ENCODE measurements at places on chromosomes 4 and X. TPM values are rescaled to one million over a fixed set of nuclear protein-coding genes. Genes with fewer than 3 reads are reported as not detected.

DNA sequence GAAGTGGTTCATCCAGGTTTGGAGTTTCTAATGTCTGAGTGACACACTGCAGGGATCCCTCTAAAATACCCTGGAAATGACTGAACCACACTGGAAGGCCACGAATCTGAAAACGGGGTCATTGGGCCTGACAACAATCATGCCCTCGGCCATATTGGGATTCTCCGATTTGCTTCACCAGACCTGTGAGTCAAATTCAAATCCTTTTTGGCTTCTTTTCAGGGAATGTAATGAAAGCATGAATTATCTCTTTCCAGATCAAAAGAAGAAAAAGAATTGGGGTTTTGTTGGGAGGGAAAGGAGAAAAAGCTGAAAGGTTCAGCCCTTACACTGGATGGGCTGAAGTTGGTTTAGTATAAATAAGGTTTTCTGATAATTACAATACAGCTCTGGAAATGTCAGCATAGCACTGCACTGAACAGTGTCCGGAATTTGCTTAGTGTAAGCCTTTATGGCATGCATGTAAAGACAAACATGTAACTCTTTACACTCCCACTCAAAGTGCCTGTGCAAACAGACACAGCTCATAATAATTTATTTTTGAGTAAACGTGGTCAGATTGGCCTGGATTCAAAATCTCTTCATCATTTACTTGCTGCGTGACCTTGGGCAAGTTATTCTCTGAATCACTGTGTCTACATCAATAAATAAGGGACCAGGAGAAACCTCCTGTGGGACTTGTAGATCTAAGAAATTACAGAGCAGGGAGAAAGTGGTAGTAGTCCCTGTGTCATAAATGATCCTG, 21.4 kb downstream of the CT47C1 start:
- H3K27ac ChIP-seq = no peak overlapping the region
- H3K4me3 ChIP-seq = no peak overlapping the region
- H3K27me3 ChIP-seq = no peaks in the 10 kb centered on the region
- H3K36me3 ChIP-seq = no peaks in the 10 kb centered on the region
- DNase-seq = no peak

DNA sequence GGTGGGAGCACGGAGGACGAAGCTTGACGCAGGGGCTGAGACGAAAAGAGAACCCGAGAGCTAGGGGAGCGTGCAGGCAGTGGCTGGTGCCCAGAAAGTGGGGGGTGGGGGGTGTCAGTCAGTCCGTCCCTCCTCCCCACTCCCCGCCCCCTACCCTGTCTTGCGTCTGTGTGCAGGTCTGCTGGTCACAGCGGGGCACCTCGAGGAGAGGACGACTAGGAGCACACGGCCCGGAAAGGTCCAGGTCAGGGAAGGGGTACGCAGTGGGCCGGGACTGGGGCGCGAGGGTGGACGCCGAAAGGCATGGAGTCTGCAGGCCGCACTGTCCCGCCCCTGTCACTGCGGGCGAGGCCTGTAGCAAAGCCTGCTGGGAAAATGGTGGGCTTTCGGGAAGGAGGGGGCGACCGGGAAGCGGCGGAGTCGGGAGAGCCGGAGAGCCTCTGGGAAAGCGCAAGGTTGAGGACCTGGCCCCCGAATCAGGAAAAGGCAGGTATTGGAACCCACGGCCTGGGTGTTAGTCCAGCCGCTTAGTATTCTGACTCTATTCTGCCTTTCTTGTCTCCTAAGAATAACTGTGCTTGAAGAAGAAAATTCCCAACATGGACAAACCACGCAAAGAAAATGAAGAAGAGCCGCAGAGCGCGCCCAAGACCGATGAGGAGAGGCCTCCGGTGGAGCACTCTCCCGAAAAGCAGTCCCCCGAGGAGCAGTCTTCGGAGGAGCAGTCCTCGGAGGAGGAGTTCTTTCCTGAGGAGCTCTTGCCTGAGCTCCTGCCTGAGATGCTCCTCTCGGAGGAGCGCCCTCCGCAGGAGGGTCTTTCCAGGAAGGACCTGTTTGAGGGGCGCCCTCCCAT, 769 bp downstream of the TCEAL1 start:
- peak; percentile 71 for DNase-seq
- peak overlapping the region; percentile 84 for H3K27ac ChIP-seq
- no peaks in the 10 kb centered on the region for H3K36me3 ChIP-seq
- H3K27me3 ChIP-seq = no peaks in the 10 kb centered on the region
- H3K4me1 ChIP-seq = no peaks in the 10 kb centered on the region

GRCh38 chrX:22800360-22800759, 199.4 kb upstream of the DDX53 start:
- H3K27me3 ChIP-seq = no peaks in the 10 kb centered on the region
- no peak for DNase-seq

- no peak for DNase-seq
- no peaks in the 10 kb centered on the region for H3K36me3 ChIP-seq
- H3K4me1 ChIP-seq = no peaks in the 10 kb centered on the region
- no peak overlapping the region for H3K4me3 ChIP-seq
- H3K27me3 ChIP-seq = peaks cover 2% of the 10 kb centered on the region
Observed at GRCh38 chr4:183857040-183857439, 48.1 kb upstream of the STOX2 start.

GRCh38 chr4:156754832-156755570, 216.6 kb downstream of the PDGFC start:
- no peak overlapping the region for H3K4me3 ChIP-seq
- H3K36me3 ChIP-seq = no peaks in the 10 kb centered on the region
- H3K27ac ChIP-seq = no peak overlapping the region
- no peak for DNase-seq

DNA sequence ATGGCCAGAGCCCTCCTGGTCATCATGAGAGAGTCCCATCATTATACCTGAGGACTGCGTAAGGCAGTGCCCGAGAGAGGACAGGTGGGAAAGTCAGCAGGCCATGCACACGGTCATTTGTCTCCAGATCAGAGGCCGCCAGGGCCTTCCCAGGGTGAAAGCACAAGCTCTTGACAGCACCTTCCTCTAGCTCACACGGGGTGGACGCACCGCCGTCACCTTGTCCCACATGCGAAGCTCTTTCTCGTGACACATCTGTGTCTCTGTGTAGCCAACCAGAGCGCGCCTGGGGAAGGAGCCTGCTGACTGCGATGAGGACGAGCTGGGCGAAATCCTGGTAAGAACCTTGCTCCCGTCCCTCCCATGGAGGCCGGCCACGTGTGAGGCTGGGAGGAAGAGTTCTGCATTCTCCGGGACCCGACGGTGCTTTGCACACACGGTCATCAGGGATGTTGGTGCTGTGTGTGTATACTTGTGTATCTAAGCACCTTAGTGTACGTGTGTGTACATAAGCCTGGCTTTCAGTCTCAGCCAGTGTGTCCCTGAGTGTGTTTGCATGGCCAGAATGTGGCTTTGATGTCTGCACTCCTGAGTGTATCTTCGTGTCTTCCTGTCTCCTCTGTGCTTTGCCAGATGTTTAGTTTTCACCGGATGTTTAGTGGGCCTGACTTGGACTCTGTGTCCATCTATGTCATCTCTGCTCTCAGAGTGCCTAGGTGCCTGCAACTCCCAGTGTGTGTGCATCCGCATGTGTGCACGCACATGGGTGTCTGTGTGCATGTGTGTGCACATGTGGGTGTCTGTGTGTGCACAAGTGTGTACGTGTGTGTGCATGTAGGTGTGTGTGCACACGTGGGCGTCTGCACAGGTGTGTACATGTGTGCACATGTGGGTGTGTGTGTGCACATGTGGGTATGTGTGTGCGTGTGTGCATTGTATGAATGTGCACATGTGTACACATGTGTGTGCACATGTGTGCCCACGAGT, 15.1 kb downstream of the ATP5ME start:
- H3K36me3 ChIP-seq = no peaks in the 10 kb centered on the region
- no peak overlapping the region for H3K27ac ChIP-seq
- no peak overlapping the region for H3K4me3 ChIP-seq
- H3K4me1 ChIP-seq = no peaks in the 10 kb centered on the region
- DNase-seq = no peak

- no peaks in the 10 kb centered on the region for H3K36me3 ChIP-seq
- H3K4me1 ChIP-seq = peaks cover 3% of the 10 kb centered on the region
- H3K4me3 ChIP-seq = no peak overlapping the region
- H3K27me3 ChIP-seq = no peaks in the 10 kb centered on the region
- peak overlapping the region; percentile 55 for H3K27ac ChIP-seq
- peak; percentile 12 for DNase-seq
Observed at GRCh38 chr4:75180790-75181776, 248.2 kb downstream of the PARM1 start.

DNA sequence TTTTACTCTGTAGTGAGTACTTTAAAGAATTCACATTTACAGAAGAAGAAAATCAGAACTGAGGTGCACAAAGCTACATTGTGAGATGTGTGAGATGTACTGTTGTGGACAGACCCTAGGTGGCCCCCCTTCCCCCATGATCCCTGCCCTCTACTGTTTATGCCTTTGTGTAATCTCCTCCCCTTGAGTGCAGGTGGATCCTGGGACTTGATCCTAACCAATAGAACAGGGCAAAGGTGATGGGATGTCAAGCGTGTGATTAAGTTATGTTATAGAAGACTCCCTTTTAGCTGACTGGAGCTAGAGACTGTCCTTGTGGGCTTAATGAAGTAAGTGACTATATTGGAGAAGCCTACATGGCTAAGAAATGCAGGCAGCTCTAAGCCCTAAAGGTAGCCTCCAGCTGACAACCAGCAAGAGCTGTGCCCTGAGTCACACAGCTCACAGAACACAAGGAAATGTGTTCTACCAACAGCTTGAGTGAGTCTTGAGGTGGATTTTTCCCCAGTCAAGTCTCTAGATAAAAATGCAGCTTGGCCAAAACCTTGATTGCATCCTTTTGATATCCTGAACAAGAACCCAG, 225.2 kb upstream of the LEF1 start:
- no peak overlapping the region for H3K27ac ChIP-seq
- H3K36me3 ChIP-seq = no peaks in the 10 kb centered on the region
- no peaks in the 10 kb centered on the region for H3K27me3 ChIP-seq
- peak; percentile 8 for DNase-seq
- no peak overlapping the region for H3K4me3 ChIP-seq

GRCh38 chr4:80452768-80453167, 117.2 kb downstream of the CFAP299 start:
- H3K36me3 ChIP-seq = no peaks in the 10 kb centered on the region
- H3K4me3 ChIP-seq = no peak overlapping the region
- no peaks in the 10 kb centered on the region for H3K4me1 ChIP-seq
- H3K27ac ChIP-seq = no peak overlapping the region
- no peaks in the 10 kb centered on the region for H3K27me3 ChIP-seq

DNA sequence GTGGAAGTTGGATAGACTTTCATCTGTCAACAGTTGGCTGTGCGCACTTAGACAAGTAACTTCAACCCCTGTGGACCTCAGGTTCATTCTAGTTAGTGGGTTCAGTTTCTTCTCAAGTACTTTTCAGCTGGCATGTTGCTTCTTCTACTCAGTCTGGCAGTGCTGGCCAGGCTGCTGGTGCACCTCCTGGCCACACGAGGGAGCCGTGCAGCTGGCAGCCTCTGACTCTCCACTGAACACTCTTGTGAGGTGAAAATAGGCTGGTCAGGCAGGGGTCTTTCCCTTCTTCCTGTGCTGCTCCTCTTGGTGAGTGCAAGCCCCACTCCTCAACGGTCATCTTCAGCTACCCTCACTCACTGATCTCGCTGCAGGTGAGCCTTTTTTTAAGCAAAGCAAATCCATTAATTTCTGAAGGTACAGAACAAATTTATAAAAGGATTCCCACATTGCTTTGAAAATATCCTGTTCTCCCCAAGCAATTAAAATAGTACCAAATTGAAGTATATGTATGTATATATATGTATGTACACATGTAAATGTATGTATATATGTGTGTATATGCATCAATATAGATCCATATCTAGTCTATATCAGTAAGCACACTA, 30.6 kb downstream of the LONRF3 start:
- DNase-seq = peak; percentile 42
- H3K4me3 ChIP-seq = no peak overlapping the region
- H3K4me1 ChIP-seq = peaks cover 6% of the 10 kb centered on the region
- no peaks in the 10 kb centered on the region for H3K36me3 ChIP-seq

- no peaks in the 10 kb centered on the region for H3K36me3 ChIP-seq
- no peak for DNase-seq
- H3K4me1 ChIP-seq = no peaks in the 10 kb centered on the region
- no peaks in the 10 kb centered on the region for H3K27me3 ChIP-seq
- no peak overlapping the region for H3K27ac ChIP-seq
Observed at GRCh38 chr4:8215641-8216442, 16.8 kb downstream of the SH3TC1 start.

- no peak for DNase-seq
- H3K36me3 ChIP-seq = no peaks in the 10 kb centered on the region
- no peak overlapping the region for H3K4me3 ChIP-seq
- no peaks in the 10 kb centered on the region for H3K4me1 ChIP-seq
Observed at GRCh38 chr4:35250331-35250730, 994.0 kb downstream of the ARAP2 start.

GRCh38 chr4:27398631-27399310, 538.1 kb downstream of the STIM2 start:
- DNase-seq = no peak
- H3K27me3 ChIP-seq = no peaks in the 10 kb centered on the region
- no peak overlapping the region for H3K27ac ChIP-seq
- H3K4me1 ChIP-seq = no peaks in the 10 kb centered on the region

DNA sequence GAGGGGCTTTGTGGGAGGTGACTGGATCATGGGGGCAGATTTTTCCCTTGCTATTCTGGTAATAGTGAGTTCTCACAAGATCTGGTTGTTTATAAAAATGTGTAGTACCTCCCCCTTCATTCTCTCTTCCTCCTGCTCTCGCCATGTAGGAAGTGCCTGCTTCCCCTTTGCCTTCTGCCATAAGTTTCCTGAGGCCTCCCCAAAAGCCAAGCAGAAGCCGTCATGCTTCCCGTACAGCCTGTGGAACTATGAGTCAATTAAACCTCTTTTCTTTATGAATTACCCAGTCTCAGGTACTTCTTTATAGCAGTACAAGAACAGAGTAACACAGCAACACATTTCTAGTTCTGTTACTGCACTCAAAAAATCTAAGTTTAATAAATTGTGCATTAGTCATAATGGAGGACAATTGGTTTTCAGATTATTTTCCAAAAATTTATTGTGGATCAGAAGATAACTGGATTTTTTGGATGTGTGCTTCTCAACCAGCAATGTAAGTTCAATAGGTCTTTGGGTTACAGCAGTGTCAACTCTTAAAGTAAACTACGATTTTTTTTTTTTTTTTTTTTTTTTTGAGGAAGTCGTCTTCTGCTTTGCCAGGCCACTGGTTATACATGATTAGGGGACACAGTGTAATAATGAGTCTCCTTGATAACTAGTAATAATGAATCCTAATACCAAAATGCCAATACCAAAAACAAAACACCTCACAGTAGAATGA, 69.9 kb downstream of the CHIC2 start:
- no peaks in the 10 kb centered on the region for H3K36me3 ChIP-seq
- no peak overlapping the region for H3K4me3 ChIP-seq
- no peak for DNase-seq
- no peak overlapping the region for H3K27ac ChIP-seq

GRCh38 chrX:100863326-100863864, 10.8 kb downstream of the NOX1 start:
- DNase-seq = no peak
- H3K36me3 ChIP-seq = no peaks in the 10 kb centered on the region
- H3K4me3 ChIP-seq = no peak overlapping the region
- no peaks in the 10 kb centered on the region for H3K4me1 ChIP-seq
- no peak overlapping the region for H3K27ac ChIP-seq

GRCh38 chrX:9677098-9677739, 88.4 kb downstream of the GPR143 start:
- no peak for DNase-seq
- no peak overlapping the region for H3K4me3 ChIP-seq
- no peaks in the 10 kb centered on the region for H3K27me3 ChIP-seq
- H3K36me3 ChIP-seq = no peaks in the 10 kb centered on the region

PPARGC1A gene
- total RNA-seq = 0.09 TPM

ADGRG2 gene
- not detected for total RNA-seq

S100P gene
- 70.8 TPM for total RNA-seq

SLC30A9 gene
- 54.7 TPM for total RNA-seq

SSX3 gene
- not detected for total RNA-seq

NXF2B gene
- total RNA-seq = not detected

EDA gene
- 0.67 TPM for total RNA-seq

EMCN gene
- not detected for total RNA-seq

Data from Caco-2 (cell line).